Activated CD8-positive, alpha-beta memory T cell treated with anti-CD3 and anti-CD28 coated beads, Interleukin-2, amount 10 ng/mL, durations not matched to agents 7 days and 5 days (primary cell): ENCODE measurements at places on chromosomes 1 and 21. TPM values are rescaled to one million over a fixed set of nuclear protein-coding genes. Genes with fewer than 3 reads are reported as not detected.

- H3K4me3 ChIP-seq = no peak overlapping the region
- H3K36me3 ChIP-seq = no peaks in the 10 kb centered on the region
- H3K4me1 ChIP-seq = peaks cover 15% of the 10 kb centered on the region
- H3K27me3 ChIP-seq = no peaks in the 10 kb centered on the region
- H3K27ac ChIP-seq = no peak overlapping the region
- DNase-seq = peak; percentile 58
These were observed 33.8 kb upstream of the CSF3R start for GRCh38 chr1:36516372-36517010.

The KCNJ9 gene
- not detected for total RNA-seq

- DNase-seq = no peak
- H3K27me3 ChIP-seq = peaks cover 7% of the 10 kb centered on the region
- no peak overlapping the region for H3K27ac ChIP-seq
- no peak overlapping the region for H3K4me3 ChIP-seq
- peaks cover 2% of the 10 kb centered on the region for H3K4me1 ChIP-seq
These were observed 18.6 kb upstream of the ADGRB2 start for GRCh38 chr1:31782421-31783410.

The IFI44L gene
- 443 TPM for total RNA-seq

The S100A7 gene
- total RNA-seq = not detected

The AMY2A gene
- not detected for total RNA-seq

The RHCE gene
- not detected for total RNA-seq

The PYHIN1 gene
- total RNA-seq = 57.8 TPM

The IL12RB2 gene
- total RNA-seq = 23.8 TPM

DNA sequence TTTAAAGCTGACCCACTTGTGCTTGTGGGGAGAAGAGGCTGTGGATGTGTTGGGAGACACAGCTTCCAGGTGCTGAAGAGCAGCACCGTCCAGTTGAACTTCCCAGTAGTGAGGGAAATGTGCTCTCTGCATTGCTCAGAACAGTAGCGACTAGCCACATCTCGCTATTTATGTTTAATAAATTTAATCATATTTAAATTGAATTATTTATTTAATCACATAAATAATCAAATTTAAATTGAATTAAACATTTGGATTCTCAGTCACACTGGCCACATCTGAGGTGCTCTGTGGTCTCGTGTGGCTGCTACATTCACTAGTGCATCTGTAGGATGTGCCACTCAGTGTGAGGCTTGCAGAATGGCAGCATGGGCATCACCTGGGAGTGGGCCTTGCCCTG is 20.1 kb downstream of the NTPCR start:
- peaks cover 19% of the 10 kb centered on the region for H3K4me1 ChIP-seq
- H3K4me3 ChIP-seq = no peak overlapping the region
- no peak overlapping the region for H3K27ac ChIP-seq

DNA sequence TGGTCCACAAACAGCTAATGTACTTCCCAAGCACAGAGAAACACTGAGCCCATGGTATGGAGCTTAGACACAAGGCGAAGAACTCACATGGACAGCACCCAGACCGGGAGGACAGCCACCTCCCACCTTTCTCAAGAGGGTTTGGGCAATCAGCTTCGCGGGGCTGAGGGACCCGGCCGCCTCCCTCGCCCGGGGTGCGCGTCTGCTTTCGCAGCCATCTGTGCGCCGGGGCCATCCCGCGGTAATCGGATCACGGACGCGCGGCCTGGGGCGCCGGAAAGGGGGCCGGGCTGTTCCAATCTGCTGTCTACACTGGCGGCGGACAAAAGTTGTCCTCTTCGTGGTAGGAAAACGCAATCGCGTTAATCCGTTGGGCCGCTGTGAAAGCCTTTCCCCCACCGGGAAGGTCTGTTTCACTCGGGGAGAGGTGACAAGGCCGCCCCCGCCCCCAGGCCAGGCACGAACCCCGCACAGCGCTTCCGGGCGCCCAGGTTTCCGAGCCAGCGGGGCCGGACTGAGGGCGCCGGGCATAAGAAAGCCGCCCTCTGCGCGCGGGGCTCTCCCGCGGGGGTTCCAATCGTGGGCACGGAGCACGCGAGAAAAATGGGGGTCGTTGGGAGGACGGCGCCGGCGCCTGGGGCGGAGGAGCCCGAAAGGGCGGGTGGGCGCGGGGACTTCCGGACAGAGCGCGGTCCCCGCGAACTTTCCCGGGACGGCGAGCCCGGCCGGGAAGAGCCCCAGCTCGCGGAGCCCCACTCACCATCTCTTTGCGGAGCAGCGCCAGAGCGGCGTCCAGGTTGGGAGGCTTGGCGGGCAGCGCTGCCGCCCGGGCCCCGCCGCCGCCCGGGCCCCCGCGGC is 664 bp downstream of the FAM89A start:
- H3K4me1 ChIP-seq = peaks cover 25% of the 10 kb centered on the region
- H3K27me3 ChIP-seq = peaks cover 21% of the 10 kb centered on the region
- no peak overlapping the region for H3K27ac ChIP-seq
- DNase-seq = peak; percentile 51
- H3K36me3 ChIP-seq = no peaks in the 10 kb centered on the region

The ZC3H12A gene
- 35.4 TPM for total RNA-seq

The SEMA6C gene
- total RNA-seq = 0.84 TPM

GRCh38 chr1:179583771-179584320 is 7.8 kb upstream of the TDRD5 start:
- H3K27me3 ChIP-seq = peaks cover 31% of the 10 kb centered on the region
- no peak for DNase-seq
- no peak overlapping the region for H3K4me3 ChIP-seq

DNA sequence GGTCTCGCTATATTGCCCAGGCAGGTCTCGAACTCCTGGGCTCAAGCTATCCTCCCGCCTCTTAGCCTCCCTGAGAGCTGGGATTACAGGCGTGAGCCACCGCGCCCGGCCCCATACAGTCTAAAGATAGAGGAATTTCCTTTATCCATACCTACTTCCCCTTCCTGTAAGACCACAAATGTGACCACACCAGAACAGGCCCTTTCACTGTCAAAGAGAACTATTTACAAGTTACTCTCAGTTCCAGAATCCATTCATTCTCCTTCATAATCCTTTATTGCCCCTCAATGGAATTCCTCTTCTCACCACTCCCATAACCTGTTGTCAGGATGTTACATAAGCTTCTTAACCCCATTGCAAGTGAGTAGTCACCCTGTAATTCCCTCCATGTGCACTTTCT is 26.3 kb upstream of the SLC5A9 start:
- no peaks in the 10 kb centered on the region for H3K4me1 ChIP-seq
- H3K4me3 ChIP-seq = no peak overlapping the region
- no peak for DNase-seq
- no peak overlapping the region for H3K27ac ChIP-seq
- H3K27me3 ChIP-seq = peaks cover 7% of the 10 kb centered on the region

The CFAP141 gene
- not detected for total RNA-seq

GRCh38 chr1:31707711-31708110 is 3.9 kb upstream of the COL16A1 start:
- H3K4me3 ChIP-seq = no peak overlapping the region
- peaks cover 61% of the 10 kb centered on the region for H3K27me3 ChIP-seq
- DNase-seq = peak; percentile 49
- H3K27ac ChIP-seq = no peak overlapping the region

GRCh38 chr1:43801203-43801602 is 93.9 kb downstream of the ST3GAL3 start:
- H3K36me3 ChIP-seq = peaks cover 7% of the 10 kb centered on the region
- H3K4me3 ChIP-seq = no peak overlapping the region
- peaks cover 12% of the 10 kb centered on the region for H3K4me1 ChIP-seq
- no peaks in the 10 kb centered on the region for H3K27me3 ChIP-seq
- no peak overlapping the region for H3K27ac ChIP-seq

GRCh38 chr1:21295002-21295401 is 4.7 kb upstream of the ECE1 start:
- peak overlapping the region; percentile 73 for H3K4me3 ChIP-seq
- peak; percentile 66 for DNase-seq
- H3K27ac ChIP-seq = peak overlapping the region; percentile 98
- peaks cover 82% of the 10 kb centered on the region for H3K4me1 ChIP-seq
- no peaks in the 10 kb centered on the region for H3K27me3 ChIP-seq

The PPIAL4G gene
- 0.26 TPM for total RNA-seq

- no peaks in the 10 kb centered on the region for H3K27me3 ChIP-seq
- H3K4me1 ChIP-seq = peaks cover 15% of the 10 kb centered on the region
- no peak overlapping the region for H3K4me3 ChIP-seq
- H3K27ac ChIP-seq = peak overlapping the region; percentile 25
- peaks cover 18% of the 10 kb centered on the region for H3K36me3 ChIP-seq
These were observed 69.6 kb downstream of the OLFML2B start for GRCh38 chr1:161954050-161954449.

DNA sequence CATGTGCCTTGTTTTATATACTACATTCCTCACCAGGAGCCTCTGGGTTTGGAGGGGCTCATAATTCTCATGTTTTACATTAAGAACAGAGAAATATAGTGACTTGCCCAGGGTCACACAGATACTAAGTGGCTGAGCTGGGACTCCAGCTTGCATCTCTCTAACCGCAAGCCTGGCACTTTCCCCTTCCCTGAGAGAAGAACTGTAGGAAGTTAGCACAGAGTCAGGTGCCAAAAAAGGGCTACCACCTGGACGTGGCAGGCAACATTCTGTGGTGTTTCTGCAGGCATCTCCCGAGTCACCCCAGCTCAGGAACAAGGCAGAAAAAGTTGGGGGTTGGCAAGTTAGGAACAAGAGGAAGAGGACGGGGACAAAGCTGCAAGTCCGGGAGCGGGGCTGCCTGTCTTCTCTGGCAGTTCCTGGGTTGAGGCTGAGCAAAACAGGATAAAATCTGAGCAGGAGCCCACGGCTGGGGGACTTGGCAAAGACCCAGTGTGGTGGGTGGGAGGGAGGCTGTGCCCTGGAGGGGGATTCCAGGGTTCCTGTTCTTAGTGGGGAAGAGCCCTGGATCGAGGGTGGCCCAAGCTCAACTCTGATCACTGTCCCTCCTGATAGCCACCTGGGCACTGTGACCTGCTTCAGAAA is 9.8 kb downstream of the PLA2G5 start:
- no peak for DNase-seq
- H3K36me3 ChIP-seq = no peaks in the 10 kb centered on the region
- no peak overlapping the region for H3K4me3 ChIP-seq
- H3K27ac ChIP-seq = no peak overlapping the region
- H3K27me3 ChIP-seq = peaks cover 78% of the 10 kb centered on the region
- H3K4me1 ChIP-seq = peaks cover 18% of the 10 kb centered on the region
